ENCODE measurements at places on chromosomes 13 and 19.

- DNase-seq = no peak
These were observed 36.4 kb downstream of the ATP11A start for GRCh38 chr13:112726016-112726767.

- DNase-seq = no peak
These were observed 227.8 kb downstream of the ENOX1 start for GRCh38 chr13:43558939-43559338.

- no peak for DNase-seq
These were observed 44.2 kb downstream of the FOXO1 start for GRCh38 chr13:40622246-40622645.

DNA sequence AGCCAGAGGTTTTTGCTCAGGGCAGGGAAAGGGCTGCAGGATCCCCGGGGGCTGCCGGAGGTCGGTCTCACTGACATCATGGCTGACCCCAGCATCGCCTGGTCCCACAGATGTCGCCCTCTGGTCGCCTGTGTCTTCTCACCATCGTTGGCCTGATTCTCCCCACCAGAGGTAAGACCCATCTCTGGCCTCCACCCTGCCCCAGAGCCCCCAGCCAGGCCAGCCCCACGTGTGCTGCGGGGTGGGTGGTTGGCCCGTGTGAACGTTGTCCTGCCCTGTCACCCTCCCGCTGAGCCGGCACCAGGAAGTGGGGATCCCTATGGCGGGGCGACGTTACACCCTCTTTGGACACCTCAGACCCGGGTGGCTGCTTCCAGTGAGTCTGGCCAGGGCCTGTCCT is 906 bp downstream of the FXYD5 start:
- DNase-seq = no peak

- no peak for DNase-seq
These were observed 8.0 kb upstream of the SAE1 start for GRCh38 chr19:47122359-47123335.

DNA sequence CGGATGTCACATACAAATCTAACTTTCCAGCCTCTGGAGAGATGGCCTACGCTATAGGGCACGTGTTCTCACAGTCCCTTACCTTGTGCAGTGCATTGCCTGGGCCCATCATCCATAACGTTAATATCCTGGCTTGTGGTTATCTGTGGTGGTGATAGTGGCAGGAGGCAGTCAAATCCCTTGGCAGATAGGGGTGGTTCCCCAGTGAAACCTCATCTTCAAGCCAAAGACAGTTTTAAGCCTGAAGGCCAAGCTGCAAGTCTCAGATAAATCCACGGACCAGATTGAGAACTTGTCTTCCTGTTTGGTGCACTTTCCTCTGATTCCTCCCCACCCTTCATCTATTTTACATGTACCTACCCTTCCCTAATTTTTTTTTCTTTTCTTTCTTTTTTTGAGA is 4.3 kb upstream of the FBXO17 start:
- DNase-seq = no peak

- no peak for DNase-seq
These were observed 6.2 kb downstream of the QTRT1 start for GRCh38 chr19:10707440-10707839.

GRCh38 chr19:3670796-3671679 is 29.2 kb downstream of the PIP5K1C start:
- peak; percentile 85 for DNase-seq

- DNase-seq = no peak
These were observed 25.6 kb downstream of the LRCH1 start for GRCh38 chr13:46578590-46578975.

GRCh38 chr13:83819156-83819555 is 63.1 kb downstream of the SLITRK1 start:
- DNase-seq = no peak

DNA sequence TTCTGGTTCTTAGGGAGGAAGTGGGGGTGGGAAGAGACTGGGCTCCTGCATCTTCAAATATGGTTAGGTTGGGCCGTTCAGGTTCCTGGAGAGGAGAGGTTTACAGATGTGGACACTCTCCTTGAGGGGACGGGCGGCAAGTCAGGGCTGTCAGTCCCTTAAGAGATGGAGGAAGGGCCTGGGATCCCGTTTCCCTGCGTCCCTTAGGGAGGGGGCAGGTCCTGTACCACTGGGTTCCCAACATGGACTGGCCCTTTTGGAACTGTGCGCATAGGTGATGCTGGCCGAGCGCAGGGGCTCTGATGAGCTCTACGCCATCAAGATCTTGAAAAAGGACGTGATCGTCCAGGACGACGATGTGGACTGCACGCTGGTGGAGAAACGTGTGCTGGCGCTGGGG is 10.9 kb upstream of the CACNG7 start:
- DNase-seq = no peak

DNA sequence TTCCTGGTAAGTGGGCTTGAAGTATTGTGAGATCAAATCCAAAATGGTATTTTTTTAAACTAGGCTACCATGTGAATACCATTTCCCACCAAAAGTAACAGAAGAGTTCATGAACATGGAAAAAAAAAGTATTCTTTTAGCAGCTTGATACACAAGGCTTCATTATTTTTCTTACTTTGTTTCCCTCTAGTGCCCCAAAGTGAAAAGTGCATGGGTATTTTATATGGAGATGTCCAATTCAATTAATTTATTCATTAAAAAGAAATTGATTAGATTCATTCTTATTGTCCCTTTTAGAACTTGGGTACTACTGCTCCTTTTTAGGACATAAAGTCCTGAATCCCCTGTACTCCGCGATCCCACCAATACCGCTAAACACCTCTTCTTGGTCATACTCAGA is 28.6 kb upstream of the SCEL start:
- no peak for DNase-seq

DNA sequence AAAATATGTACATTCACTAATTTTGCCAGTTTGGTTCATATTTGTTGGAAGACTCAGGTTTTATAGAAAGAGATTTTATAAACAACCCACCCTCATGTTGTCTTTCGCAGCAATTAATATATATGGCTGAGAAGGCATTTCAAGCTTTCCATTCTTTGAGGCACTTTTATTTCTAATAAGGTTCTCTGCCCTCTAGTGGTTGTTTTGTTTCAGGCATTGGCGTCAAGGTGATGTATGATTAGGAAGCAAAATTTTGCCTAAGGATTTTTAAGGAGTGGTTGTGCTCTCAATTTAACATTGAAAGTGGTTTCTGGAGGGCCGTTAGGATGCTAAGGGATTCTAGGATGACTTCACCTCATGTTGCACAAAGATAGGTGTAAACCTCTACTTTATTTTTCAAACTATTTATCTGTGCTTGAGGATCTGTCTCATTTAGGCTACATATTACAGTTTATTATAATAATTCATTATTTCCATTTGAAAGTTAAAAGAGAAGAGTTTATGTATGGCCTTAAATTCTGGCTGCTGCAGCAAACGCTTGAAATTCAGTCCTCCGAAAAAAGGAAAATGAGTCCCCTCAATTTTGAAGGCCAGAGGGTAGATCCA is 35.9 kb downstream of the OXGR1 start:
- DNase-seq = no peak

DNA sequence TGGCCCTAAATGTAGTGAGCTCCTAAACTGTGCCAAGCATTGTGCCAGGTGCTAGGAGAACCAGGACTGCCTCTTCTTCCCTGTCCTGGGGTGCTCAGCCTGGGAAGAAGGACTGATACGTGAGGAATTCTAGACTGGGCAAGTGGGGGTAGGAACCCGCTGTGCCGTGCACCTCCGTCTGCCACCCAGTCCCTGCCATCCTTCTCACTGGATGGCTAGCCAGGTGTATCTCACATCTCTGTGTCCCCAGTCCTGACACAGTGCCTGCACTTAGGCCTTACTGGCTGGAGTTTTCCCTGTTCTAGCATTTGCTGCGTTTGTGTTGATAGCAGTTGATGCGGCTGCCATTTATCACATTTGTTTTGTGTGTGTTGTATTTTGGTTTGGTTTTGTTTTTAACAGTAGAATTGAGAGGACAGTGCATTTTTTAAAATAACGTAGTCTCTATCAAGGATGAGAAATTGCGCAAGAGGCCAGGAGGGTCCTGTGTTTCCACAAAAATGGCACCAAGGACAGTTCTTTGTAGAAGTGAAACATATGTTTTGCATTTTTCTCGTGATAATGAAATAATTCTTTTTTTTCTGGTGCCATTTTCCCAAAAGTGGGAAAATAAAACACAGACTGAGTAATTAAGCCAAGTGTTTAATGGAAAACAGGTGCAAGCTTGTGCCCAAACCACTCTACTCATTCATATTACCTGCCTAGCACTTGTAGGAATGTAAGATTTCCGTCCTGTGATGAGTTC is 4.7 kb upstream of the GPR183 start:
- DNase-seq = no peak

GRCh38 chr13:76292726-76293125 is 593.5 kb downstream of the KCTD12 start:
- DNase-seq = no peak

DNA sequence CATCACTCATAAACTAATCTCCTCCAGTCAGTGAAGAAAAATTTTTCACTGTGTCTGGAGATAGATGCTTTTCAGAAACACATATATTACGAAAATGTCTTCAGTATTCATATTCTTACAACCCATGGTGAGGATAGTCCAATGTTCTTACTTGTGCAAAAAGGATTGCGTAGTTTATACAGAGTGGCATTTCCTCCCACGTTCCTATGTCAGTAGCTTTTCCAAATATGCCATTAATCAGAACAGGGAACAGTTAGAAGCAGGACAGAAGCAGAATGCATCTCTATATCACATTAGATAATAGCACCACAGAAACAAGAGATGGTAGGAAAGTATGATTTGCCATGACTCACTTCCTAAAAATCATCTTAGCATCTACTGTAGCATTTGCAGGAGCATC is 282.9 kb downstream of the SLITRK5 start:
- no peak for DNase-seq

GRCh38 chr13:100662468-100663211 is 12.0 kb downstream of the TMTC4 start:
- DNase-seq = no peak
